Activated CD4-positive, alpha-beta T cell treated with anti-CD3 and anti-CD28 coated beads, Interleukin-2, Interleukin-4, amounts not matched to agents 100 ng/mL and 50 ng/mL, durations not matched to agents 16 hours and 8 hours (primary cell): ENCODE measurements at places on chromosomes 7 and 10.

DNA sequence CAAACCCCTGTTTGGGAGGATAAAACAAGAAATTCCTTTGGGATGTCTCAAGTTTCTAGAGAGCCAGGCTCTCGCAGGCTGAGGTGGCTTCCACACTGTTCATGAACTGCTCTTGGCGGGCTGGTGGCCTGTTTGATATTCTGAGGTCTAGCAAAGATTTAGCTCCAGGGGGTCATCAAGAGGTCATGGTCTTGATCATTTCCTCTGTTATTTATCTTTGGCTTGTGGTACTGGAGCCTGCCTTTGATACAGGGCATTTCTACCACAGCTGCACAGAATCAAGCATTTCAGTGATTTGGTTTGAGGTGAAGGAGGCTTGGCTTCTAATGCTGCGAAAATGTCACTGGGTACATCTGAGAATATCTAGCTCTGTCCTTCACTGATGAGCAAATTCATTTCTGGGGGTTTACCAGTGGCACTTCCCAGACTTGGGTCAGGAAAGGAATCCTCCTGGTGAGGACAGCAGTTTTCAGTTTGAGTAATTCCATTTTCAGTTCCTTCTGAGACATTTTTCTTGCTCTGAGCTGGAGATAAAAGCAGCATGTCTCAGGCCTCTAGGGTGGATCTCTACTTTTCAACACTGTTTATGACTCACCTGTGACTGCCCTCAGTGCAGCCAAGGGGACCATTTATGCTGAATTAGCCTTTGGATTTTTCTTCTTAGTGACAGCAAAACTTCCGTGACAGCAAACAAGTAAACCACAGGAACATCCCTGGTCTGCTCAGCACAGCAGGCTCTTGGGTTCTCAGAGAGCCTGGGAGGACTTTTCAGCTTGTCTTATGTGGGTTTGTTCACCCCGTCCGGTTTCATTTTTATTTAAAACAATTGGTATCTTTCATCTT, 312.0 kb downstream of the RNLS start:
- DNase-seq: peak; percentile 93

GRCh38 chr10:132484922-132485321, 52.7 kb upstream of the INPP5A start:
- DNase-seq: no peak

DNA sequence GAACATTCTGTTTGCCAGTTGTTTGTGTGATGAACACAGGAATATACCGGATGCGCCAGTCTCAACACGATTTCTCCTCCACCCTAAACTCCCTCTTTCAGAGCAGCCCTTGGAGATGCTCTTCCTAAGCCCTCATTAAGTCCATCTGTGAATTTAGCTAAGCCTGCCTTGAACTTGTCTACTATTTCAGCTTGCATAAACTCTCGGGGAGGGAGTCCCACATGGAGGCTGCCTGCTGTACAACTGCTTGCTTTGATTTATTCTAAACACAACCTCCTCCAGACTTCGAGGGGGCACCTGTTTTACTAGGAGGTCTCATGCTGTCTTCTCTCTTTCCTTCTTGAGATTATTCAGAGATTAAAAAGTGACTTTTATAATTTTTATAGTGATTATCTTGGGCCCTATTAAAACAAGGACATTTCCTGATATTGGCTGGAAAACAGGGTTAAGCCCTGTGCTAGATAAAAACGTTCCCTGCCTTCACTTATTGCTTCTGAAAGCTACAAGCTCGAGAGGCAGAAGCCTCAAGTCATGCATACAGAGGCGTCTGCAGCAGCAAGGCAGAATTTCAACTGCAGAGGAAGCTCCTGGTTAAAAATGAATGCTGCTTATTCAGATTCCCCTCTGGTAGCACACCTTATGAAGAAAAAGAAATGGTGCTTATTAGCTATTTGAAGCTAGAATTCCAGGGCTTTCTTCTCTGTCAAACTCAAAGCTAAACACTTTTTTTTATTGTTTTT, 174.3 kb downstream of the FANK1 start:
- DNase-seq: no peak

DNA sequence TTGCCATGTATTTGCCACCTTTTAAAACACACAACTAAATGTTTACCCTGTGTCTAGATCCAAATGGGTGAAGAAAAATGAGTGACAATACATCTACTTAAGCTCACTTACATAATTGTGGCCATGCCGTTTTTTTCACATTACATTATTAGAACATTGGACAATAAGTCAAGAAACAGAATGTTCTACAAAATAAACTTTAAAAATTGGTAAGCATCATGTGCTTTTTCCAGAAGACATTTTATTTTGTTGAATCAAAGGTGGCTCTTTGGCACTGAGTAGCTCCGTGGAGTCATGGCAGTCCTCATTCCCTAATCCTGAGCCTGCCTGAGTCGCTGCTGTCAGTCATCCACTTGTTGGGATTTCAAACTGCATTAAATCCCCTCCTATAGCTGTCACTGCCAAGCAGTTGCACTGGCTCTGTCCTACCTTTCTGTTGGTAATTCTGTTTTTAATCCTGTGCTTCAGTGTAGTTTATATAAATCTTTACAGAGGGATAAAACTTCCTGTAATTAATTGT, 32.3 kb downstream of the CAV1 start:
- no peak for DNase-seq

DNA sequence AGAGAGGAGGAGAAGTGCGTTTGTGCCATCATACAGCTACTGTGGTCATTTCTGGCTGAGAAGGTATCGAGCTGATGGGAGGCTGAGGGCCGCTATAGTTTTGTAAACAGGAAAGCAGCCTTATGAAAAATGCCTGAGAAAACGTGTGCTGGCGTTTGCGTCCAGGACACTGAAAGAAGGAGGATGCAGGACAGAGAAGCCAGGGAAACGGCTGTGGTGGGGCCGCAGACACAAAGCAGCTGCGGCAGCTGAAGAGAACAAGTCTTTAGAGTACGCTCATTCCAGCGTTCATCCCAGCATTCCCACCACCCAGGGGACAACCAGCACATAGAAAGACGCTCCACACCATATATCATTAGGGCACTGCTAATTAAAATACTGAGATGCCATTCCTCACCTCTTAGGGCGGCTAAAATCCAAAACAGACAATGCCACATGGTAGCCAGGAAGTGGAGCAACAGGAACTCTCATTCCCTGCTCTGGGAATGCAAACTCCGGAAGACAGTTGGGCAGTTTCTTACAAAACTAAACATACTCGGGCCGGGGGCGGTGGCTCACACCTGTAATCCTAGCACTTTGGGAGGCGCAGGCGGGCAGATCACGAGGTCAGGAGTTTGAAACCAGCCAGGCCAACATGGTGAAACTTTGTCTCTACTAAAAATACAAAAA, 18.4 kb downstream of the GNA12 start:
- no peak for DNase-seq

DNA sequence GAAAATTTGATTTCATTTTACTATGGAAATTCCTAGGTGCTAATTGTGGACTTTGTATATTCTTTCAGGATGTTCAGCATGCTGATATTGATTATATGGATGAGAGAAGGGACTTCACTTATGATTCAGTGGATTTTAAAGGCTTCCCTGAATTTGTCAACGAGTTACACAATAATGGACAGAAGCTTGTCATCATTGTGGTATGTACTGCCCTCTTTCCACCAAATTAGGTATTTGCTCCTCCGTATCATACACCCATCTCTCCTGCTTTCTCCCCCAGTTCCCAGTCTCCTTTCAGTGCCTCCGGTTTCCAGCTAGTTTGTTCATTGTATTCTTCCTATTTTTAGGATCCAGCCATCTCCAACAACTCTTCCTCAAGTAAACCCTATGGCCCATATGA, 34.6 kb downstream of the MGAM start:
- DNase-seq: no peak

DNA sequence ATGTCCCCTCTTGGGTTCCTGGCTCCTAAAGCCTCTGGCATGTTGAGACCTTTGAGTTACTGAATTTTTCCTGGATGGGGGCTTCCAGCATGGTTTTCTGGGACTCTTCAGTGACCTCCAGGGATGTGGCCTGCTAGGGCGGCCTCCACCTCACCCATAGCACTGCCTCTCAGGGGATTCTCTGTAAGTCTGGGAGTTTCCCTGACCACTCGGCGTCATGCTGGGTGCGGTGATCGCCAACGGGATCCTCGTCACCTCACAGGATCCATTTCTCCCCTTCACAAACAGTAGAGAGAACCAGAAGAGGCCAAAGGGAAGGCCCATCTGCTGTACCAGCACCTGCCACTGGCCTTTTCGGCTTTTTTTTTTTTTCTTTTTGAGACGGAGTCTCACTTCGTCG, 84.3 kb downstream of the NPTX2 start:
- DNase-seq: no peak

- no peak for DNase-seq
These were observed 35.6 kb downstream of the CDH23 start for GRCh38 chr10:71432101-71432905.

- no peak for DNase-seq
These were observed 8.6 kb downstream of the PSAP start for GRCh38 chr10:71842422-71842821.

GRCh38 chr7:123792547-123792946, 43.7 kb upstream of the WASL start:
- no peak for DNase-seq

DNA sequence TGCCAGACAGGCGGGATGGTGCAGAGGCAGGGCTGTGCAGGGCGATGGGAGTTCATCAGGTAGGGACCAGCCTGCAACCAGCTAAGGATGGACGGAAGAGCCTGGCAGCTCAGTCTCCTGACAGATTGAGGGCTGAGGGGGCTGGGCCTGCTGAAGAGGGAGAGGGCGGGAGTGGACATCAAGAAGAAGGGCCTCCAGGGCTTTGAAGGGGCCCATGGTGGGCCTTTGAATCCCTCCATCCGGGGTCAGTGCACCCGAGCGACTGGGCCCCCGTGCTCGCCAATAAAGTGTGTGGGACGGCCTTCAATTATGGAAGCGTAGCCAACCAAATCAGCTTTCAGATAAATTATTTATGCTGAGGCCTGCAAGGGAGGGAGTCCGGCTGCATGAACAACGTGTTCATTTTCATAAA, 431.2 kb downstream of the RPS24 start:
- DNase-seq: no peak

DNA sequence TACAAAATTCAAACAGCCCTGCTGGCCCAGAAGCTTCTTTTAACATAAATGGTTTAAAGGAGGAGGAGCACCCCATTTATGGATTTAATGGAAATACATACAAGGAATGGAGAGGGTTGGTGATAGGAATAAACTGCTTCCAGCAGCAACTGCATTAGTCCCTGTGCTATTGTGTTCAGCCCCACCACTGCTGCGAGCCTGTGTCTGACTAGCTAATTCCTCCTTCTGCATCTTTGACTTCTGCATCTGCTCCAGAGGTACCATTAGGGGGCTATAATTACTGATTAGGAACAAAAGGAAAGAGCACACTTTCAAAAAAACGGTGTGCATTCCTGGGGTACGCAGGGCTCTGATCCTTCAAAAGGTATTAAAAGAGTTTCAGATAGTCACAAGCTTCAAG, 24.8 kb downstream of the CDCA7L start:
- DNase-seq: no peak
